ENCODE measurements at places on chromosomes 1 and 21. TPM values are rescaled to one million over a fixed set of nuclear protein-coding genes. Genes with fewer than 3 reads are reported as not detected.

DNA sequence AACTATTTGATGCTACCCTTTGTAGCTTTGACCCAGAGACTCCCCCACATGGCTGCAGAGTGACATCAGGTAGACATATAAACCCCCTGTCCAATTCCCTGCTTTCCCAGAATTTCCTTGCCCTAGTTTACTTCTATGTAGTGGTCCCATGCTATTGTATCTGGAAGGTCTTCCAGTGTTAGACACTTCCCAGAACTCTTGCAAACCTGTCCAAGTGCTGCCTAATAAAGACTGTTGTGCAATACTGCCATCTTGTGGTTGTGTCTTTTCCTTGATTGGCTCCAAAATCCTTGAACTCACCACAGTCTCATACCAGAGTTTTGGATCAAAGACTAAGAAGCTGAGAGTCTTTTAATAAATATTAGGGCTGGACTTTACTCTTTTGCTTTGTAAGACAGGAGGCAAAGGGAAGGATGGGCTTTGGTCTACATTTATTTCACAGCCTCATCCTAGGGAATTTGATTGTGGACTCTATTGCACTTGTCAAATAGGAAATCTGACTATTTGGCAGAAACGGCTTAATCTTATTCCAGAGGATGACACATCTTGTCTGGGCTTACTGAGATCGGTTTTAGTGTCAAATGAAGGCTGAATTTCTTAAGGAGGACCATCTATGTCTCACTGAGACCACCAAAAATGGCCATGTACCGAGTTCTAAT lies 169.9 kb downstream of the LRRC7 start:
- no peak overlapping the region for H3K4me3 ChIP-seq
- H3K27ac ChIP-seq, result no peak overlapping the region
- no peaks in the 10 kb centered on the region for H3K4me1 ChIP-seq
- DNase-seq, result no peak
- H3K36me3 ChIP-seq, result no peaks in the 10 kb centered on the region

DNA sequence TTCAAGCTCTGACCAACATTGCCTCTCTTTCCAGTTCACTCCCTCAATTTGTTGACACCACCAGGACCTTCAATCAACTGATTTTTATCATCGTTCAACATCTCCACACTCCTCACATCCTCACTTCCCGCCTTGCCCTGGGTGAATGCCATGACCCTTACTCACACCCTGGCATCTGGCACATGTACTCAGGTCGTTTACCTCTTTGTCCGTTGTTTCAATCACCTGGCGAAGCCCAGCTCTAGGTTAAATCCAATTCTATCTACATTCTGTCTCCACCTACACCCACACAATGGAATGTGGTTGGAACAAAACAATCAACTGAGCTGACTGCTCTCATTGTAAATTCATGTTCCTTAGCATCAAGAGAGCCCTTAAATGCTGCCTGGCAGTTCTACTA lies 24.2 kb upstream of the TBX15 start:
- no peak overlapping the region for H3K4me3 ChIP-seq
- H3K4me1 ChIP-seq, result peaks cover 9% of the 10 kb centered on the region
- H3K36me3 ChIP-seq, result no peaks in the 10 kb centered on the region
- no peak for DNase-seq

GRCh38 chr1:19975423-19976193 lies 3.8 kb downstream of the PLA2G2A start:
- no peak overlapping the region for H3K4me3 ChIP-seq
- DNase-seq, result peak; percentile 51
- peak overlapping the region; percentile 70 for H3K27ac ChIP-seq
- no peaks in the 10 kb centered on the region for H3K27me3 ChIP-seq
- no peaks in the 10 kb centered on the region for H3K36me3 ChIP-seq

GRCh38 chr1:1858382-1859086 lies 32.4 kb downstream of the GNB1 start:
- peaks cover 32% of the 10 kb centered on the region for H3K4me1 ChIP-seq
- DNase-seq, result peak; percentile 67
- no peaks in the 10 kb centered on the region for H3K36me3 ChIP-seq
- peak overlapping the region; percentile 46 for H3K27ac ChIP-seq

- no peaks in the 10 kb centered on the region for H3K27me3 ChIP-seq
- DNase-seq, result no peak
- peaks cover 7% of the 10 kb centered on the region for H3K4me1 ChIP-seq
- H3K36me3 ChIP-seq, result no peaks in the 10 kb centered on the region
- H3K4me3 ChIP-seq, result no peak overlapping the region
These were observed 3.8 kb downstream of the PRDM2 start for GRCh38 chr1:13703558-13704490.

- no peaks in the 10 kb centered on the region for H3K27me3 ChIP-seq
- DNase-seq, result peak; percentile 44
- no peak overlapping the region for H3K27ac ChIP-seq
- no peaks in the 10 kb centered on the region for H3K36me3 ChIP-seq
- H3K4me1 ChIP-seq, result peaks cover 7% of the 10 kb centered on the region
These were observed 394.0 kb downstream of the NPHP4 start for GRCh38 chr1:5597991-5598823.

DNA sequence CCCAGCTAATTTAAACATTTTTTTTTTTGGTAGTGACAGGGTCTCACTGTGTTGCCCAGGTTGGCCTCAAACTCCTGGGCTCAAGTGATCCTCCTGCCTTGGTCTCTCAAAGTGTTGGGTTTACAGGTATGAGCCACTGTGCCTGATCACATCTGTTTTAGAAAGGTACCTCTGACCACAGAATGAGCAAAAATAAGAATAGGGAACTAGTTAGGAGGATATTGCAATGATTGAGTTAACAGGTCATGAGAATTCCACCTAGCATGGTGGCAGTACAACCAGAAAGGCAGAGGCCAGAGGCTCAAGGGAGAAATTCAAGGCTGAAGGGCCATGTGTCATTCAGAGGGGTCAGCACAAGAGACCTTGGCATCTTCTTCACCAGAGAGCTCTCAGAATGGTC lies 49.6 kb downstream of the ELAPOR1 start:
- H3K4me1 ChIP-seq, result no peaks in the 10 kb centered on the region
- no peak overlapping the region for H3K27ac ChIP-seq
- H3K4me3 ChIP-seq, result no peak overlapping the region
- H3K27me3 ChIP-seq, result no peaks in the 10 kb centered on the region

- H3K27ac ChIP-seq, result no peak overlapping the region
- H3K36me3 ChIP-seq, result no peaks in the 10 kb centered on the region
- DNase-seq, result no peak
- H3K4me1 ChIP-seq, result no peaks in the 10 kb centered on the region
These were observed 80.3 kb upstream of the TLR5 start for GRCh38 chr1:223223091-223223995.

GRCh38 chr1:216836316-216836715 lies 113.1 kb upstream of the ESRRG start:
- no peaks in the 10 kb centered on the region for H3K36me3 ChIP-seq
- no peaks in the 10 kb centered on the region for H3K27me3 ChIP-seq
- H3K4me3 ChIP-seq, result no peak overlapping the region
- H3K27ac ChIP-seq, result no peak overlapping the region
- no peaks in the 10 kb centered on the region for H3K4me1 ChIP-seq
- no peak for DNase-seq

GRCh38 chr1:202250982-202251381 lies 57.4 kb downstream of the LGR6 start:
- DNase-seq, result no peak
- H3K4me3 ChIP-seq, result no peak overlapping the region
- peaks cover 3% of the 10 kb centered on the region for H3K4me1 ChIP-seq
- H3K36me3 ChIP-seq, result no peaks in the 10 kb centered on the region

GRCh38 chr1:58573705-58574591 lies 3.1 kb downstream of the TACSTD2 start:
- no peaks in the 10 kb centered on the region for H3K36me3 ChIP-seq
- no peak overlapping the region for H3K27ac ChIP-seq
- H3K27me3 ChIP-seq, result no peaks in the 10 kb centered on the region
- no peak for DNase-seq

DNA sequence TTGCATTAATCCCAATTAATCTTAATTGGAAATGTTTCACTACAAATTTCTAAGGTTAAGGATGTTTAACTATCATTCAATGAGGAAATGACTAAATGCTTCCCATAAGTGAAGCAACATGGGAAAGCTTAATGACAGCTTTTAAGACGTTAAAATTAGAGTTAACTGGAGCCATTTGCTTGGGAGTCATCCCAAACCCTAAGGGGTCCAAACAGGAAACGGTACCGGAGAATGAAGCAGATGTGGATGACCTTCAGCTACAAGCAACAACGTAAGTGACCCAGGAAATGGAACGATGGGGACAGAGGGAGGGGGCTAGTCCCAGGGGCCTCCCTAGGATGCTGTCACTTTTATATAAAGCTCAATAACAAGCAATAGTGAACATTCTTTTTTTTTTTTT lies 62.2 kb downstream of the CAPZB start:
- H3K4me1 ChIP-seq, result peaks cover 50% of the 10 kb centered on the region
- H3K27me3 ChIP-seq, result no peaks in the 10 kb centered on the region
- peak overlapping the region; percentile 41 for H3K27ac ChIP-seq
- H3K4me3 ChIP-seq, result no peak overlapping the region

DNA sequence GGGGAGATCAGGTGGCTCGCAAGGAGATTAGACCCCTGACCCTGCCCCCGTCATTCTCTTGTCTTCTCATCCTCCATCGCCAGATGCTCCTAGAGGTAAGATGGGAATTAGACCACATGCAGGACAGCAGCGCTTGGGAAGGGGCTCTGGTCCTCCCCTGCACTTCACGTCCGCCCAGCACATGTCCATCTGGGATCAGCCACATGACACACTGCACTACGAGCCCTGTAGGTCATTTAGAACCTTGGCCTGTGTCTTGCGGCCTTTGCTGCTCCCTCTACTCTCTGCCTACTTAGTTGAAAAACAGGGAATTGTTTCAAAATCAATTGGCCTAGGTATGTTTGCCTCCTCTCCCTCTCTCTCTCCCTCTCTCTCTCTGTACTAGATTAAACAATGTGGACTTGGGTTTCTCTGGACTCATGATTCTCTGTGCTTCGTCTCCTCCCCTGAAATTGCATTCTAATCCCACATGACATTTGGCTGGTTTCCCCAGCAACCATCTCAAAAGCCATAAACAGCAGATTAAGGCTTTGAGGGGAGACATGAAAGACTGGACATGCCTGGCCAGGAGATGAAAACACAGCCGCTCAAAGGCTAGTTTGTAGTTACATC lies 3.8 kb upstream of the NCMAP start:
- no peak overlapping the region for H3K4me3 ChIP-seq
- no peaks in the 10 kb centered on the region for H3K4me1 ChIP-seq
- H3K36me3 ChIP-seq, result no peaks in the 10 kb centered on the region
- DNase-seq, result no peak
- no peaks in the 10 kb centered on the region for H3K27me3 ChIP-seq

- no peak overlapping the region for H3K4me3 ChIP-seq
- no peak for DNase-seq
- H3K36me3 ChIP-seq, result no peaks in the 10 kb centered on the region
These were observed 15.9 kb upstream of the NIBAN1 start for GRCh38 chr1:184990204-184990603.

DNA sequence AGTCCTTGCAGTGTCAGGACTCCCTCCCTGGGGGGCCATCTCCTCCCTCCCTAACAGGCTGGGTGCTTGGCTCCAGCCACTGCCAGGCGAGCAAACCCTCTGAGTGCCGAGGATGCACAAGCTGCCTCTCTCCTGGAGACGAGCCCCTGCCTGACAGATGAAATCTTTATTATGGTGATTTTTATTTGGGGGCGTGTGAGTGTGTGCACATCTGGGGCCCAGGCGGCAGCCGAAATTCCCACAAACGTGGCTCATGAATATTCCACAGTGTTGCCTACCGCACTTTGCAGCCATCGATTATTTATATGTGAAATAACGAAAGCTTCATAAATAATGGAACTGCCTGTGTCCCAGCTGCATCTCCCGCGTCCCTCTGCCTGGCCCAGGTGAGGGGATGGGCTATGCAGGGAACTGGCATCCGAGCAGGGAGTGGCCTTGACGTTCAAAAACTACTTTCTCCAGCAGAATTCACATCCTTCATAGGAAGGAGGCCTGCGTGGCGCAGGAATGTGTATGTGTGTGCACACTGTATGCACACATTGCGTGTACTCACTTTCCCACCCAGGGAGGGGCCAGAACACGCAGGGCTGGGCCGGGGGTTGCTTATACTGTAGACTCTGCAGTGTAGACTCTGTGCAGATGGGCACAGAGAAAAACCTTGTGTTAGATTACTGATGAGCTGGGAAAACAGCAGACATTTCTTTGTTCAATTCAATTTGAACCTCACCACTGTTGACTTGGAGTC lies 73.1 kb downstream of the UBIAD1 start:
- H3K4me3 ChIP-seq, result no peak overlapping the region
- H3K27me3 ChIP-seq, result no peaks in the 10 kb centered on the region
- no peak for DNase-seq
- H3K27ac ChIP-seq, result no peak overlapping the region
- no peaks in the 10 kb centered on the region for H3K4me1 ChIP-seq

- peaks cover 12% of the 10 kb centered on the region for H3K4me1 ChIP-seq
- no peak overlapping the region for H3K27ac ChIP-seq
- no peaks in the 10 kb centered on the region for H3K27me3 ChIP-seq
- H3K4me3 ChIP-seq, result no peak overlapping the region
These were observed 27.6 kb upstream of the FHAD1 start for GRCh38 chr1:15219280-15220023.

- H3K27me3 ChIP-seq, result no peaks in the 10 kb centered on the region
- H3K4me3 ChIP-seq, result no peak overlapping the region
- no peaks in the 10 kb centered on the region for H3K36me3 ChIP-seq
- H3K27ac ChIP-seq, result no peak overlapping the region
These were observed 80.8 kb downstream of the APP start for GRCh38 chr21:26089730-26090129.

DNA sequence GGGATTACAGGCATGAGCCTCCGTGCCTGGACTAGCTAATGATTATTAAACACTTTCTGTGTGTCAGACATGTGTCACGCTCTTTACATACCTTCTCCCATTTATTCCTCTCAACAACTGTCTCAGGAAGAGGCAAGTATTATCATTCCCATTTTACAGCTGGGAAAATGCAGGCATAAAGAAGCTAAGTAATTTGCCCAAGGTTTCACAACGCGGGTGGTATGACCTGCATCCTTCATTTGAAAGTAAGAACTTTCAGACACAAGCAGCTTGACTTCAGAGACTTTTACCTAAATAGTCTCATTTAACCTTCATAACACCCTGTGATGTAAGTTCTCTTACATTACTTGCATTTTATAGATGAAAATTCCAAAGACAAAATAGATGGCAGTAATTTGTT lies 1.0 kb upstream of the ZSCAN20 start:
- no peak overlapping the region for H3K27ac ChIP-seq
- DNase-seq, result no peak
- H3K36me3 ChIP-seq, result no peaks in the 10 kb centered on the region
- H3K4me3 ChIP-seq, result no peak overlapping the region
- no peaks in the 10 kb centered on the region for H3K27me3 ChIP-seq

The TSPEAR gene
- total RNA-seq, result 0.27 TPM

The ALX3 gene
- not detected for total RNA-seq

The TBX19 gene
- total RNA-seq, result 3.6 TPM

The C8B gene
- not detected for total RNA-seq

The TFB2M gene
- 7.2 TPM for total RNA-seq

The TCEA3 gene
- total RNA-seq, result 61.6 TPM

The HES4 gene
- total RNA-seq, result 76.2 TPM

The SDHB gene
- total RNA-seq, result 51.9 TPM

The LAD1 gene
- 4.4 TPM for total RNA-seq

The ESRRG gene
- 1.3 TPM for total RNA-seq
